Fibroblast of skin of back (primary cell): ENCODE measurements at places on chromosomes 5 and 9.

- DNase-seq, result peak; percentile 78
These were observed at the start of gene ADAMTS2 for GRCh38 chr5:179345433-179346321. ADAMTS2 (minus strand) TSS chr5:179345461; CDS start chr5:179345328, 133 bp downstream.

- DNase-seq, result no peak
These were observed 150.6 kb downstream of the MCTP1 start for GRCh38 chr5:95134326-95134725.

GRCh38 chr5:23648656-23649055 is 141.2 kb downstream of the PRDM9 start:
- DNase-seq, result no peak

- DNase-seq, result no peak
These were observed 9.2 kb upstream of the ISL1 start for GRCh38 chr5:51373880-51374523.

GRCh38 chr9:37602817-37603216 is 10.4 kb upstream of the TOMM5 start:
- DNase-seq, result no peak

- no peak for DNase-seq
These were observed 28.7 kb downstream of the EXOC3 start for GRCh38 chr5:471750-472058.

- DNase-seq, result no peak
These were observed 228.8 kb downstream of the PLK2 start for GRCh38 chr5:58231041-58231440.
